Activated T-cell treated with anti-CD3 and anti-CD28 coated beads, Interleukin-2, amount 50 U/mL, for 72 hours (primary cell): ENCODE measurements at places on chromosomes 12 and 14.

DNA sequence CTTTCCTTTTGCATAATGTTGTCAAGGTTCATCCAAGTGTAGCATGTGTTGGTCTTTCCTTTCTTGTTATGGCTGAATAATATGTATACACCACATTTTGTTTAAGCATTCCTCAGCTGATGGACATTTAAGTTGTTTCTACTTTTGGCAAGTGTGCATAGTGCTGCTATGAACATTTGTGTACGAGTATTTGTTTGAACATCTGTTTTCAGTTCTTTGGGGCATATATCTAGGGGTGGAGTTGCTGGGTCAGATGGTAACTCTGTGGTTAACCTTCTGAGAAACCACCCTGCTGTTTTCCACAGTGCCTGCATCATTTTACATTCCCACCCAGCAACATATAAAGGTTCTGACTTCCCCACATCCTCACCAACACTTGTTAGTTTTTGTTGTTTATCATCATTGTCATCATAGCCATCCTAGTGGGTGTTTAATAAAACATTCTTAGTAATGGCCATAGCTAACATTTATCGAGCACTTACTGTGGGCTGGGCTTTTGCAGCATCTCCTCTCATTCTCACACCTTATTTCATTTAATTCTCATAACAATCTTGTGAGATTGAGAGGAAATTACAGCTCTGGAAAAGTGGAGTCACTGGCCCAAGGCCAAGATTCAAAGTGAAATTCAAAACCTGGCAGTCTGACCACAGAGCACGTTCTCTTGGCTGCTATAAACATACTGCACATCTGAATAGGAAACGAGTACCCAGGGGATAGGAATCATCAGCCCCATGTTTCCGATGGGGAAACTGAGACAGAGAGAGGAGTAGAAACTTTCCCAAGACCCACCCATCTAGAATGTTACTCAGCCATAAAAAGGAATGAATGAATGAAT, 193.6 kb downstream of the KSR2 start:
- H3K4me3 ChIP-seq: no peak overlapping the region
- no peak for DNase-seq
- H3K36me3 ChIP-seq: no peaks in the 10 kb centered on the region
- H3K27me3 ChIP-seq: no peaks in the 10 kb centered on the region
- no peaks in the 10 kb centered on the region for H3K4me1 ChIP-seq

GRCh38 chr14:31947076-31947475, 130.0 kb upstream of the ARHGAP5 start:
- H3K27ac ChIP-seq: no peak overlapping the region
- peaks cover 7% of the 10 kb centered on the region for H3K4me1 ChIP-seq

DNA sequence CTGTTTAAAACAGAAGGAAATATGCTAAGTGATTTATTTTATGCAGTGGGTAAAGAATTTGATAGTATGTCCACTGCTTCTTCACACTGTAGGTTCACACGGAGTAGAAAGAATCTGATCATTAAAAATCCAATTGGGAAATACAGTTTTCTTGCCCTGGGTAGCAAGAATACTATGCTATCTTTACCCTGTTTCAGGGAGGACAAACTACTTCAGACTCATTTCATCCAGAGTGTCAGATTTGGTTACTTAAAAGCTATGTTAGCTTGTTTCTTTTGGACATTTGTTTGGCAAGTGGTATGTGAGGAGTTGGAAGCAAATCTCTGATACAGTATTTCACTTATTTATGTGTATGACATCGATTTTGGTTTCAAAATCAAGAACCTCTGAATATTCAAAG, 4.3 kb downstream of the FRS2 start:
- H3K27me3 ChIP-seq: no peaks in the 10 kb centered on the region
- peaks cover 2% of the 10 kb centered on the region for H3K36me3 ChIP-seq
- no peak overlapping the region for H3K27ac ChIP-seq
- peaks cover 47% of the 10 kb centered on the region for H3K4me1 ChIP-seq

DNA sequence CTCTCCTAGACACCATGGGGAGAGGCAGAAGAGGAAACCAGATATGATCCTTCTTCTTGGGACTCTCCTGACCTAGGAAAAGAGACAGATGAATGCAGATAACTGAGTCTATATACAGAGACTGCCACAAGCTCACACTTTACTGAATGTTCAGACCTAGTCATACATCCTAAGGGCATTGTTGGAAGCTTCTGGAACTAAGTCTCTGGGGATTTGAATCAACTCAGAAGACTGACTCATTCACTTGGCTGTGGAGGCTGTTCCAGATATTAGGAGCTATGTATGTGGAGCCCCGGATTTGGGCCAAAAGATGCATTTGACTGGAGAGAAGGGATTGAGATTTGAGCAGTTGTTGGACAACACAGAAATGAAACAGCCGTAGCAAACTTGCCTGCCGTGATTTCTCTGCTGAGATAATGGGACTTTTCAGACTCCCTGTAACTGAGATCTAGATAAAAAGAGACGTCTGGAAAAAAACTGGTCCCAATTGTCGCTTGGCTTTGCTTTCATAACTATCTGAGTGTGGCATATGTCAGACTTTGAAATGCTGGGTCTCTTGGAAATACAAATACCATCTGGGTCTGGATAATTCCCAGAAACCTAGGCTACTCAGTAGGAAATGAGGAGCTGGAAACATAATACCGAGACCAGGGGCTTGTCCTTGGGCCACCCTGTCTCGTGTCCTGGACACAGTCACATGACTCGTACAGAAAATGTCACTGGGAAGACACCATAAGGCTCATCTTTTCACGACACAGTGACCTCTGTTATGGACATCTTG, 396.8 kb downstream of the NUAK1 start:
- no peak overlapping the region for H3K27ac ChIP-seq
- H3K4me1 ChIP-seq: no peaks in the 10 kb centered on the region
- H3K4me3 ChIP-seq: no peak overlapping the region
- H3K27me3 ChIP-seq: no peaks in the 10 kb centered on the region
- DNase-seq: no peak

DNA sequence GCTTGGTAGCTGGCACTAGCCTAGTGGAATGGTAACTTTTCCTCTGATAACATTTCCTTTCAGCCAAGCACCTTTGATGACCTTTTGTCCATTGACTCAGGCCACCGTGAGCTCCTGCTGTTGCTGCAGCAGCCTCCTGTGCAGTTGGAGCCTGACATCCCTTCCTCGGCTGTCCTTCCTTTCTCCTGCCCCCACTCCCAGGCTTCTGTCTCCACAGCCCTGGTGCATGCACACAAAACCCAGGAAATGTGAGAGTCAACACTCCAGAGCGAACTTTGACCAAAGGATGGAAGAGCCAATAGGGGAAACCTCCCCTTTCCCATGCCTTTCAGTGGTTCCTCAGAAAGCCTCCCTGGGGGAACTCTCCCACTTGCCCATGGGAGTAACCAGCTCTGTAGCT, 115.0 kb downstream of the TMEM260 start:
- no peaks in the 10 kb centered on the region for H3K27me3 ChIP-seq
- no peaks in the 10 kb centered on the region for H3K4me1 ChIP-seq
- no peak for DNase-seq
- H3K27ac ChIP-seq: no peak overlapping the region
- H3K36me3 ChIP-seq: no peaks in the 10 kb centered on the region

DNA sequence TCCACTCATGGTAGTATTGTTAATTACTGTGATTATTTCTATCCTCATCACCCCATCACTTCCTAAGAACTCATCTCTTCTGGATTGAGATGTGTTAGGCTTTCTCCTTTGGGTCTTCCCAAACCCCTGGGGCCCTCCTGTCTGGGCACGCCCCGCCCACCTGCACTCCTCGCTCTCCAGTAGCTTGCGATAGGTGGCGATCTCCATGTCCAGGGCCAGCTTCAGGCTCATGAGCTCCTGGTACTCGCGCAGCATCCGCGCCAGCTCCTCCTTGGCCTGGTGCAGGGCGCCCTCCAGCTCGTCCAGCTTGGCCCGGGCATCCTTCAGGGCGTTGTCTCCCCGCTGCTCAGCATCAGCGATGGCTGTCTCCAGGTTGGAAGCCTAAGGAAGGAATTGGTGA, 6.8 kb downstream of the KRT71 start:
- H3K27me3 ChIP-seq: peaks cover 6% of the 10 kb centered on the region
- no peak overlapping the region for H3K4me3 ChIP-seq
- DNase-seq: no peak
- H3K27ac ChIP-seq: no peak overlapping the region
- H3K36me3 ChIP-seq: no peaks in the 10 kb centered on the region
- H3K4me1 ChIP-seq: peaks cover 7% of the 10 kb centered on the region

DNA sequence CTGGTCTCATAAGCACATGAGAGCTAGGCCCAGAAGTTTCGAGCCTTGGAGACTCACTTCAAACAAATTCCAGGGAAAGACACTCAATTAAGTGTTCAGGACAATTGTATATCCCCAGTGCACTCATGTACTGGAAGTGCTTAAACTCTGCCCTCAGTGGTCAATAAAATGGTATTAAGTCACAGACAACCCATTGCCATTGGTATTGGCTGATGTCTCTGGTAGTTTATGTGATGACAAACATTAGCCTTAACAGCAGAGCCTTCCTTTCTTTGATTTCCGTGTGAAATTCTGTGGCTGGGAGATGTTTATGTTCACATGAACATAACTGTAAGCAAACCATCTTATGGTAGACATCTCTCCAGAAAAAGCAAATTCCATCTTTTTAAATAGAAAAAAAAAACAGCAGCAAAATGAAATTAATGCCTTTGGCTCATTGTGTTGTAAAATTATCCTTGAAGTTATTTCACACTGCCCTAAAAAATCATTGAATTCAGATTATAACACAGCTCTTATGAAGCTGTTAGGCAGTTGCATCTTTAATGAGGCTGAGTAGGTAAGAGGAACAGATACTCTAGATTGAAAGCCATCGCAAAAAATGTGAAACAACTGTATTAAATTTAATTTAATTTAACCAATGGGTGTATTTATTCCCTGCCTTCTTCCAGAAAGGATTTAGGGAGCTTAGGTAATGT, 216.2 kb upstream of the PLEKHG7 start:
- no peak overlapping the region for H3K4me3 ChIP-seq
- no peaks in the 10 kb centered on the region for H3K27me3 ChIP-seq
- peaks cover 35% of the 10 kb centered on the region for H3K4me1 ChIP-seq

DNA sequence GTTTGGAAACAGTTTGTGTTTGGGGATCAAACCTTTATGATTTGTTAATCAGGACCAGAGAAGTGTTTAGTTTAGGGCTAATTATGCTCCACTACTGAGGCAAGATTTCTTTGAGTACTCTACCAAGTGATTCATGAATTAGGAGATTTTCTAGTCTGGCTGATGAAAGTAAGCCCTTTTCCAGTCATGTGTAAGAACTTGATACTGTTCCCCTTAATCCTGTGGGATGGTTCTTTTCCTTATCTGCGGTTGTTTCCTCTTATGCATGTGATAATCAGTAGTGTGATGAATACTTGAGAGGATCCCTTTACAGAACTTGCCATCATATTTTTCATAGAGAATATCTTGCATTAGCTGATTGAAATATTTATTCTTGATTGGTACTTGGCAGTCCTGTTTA, 42.1 kb downstream of the DYRK2 start:
- peaks cover 22% of the 10 kb centered on the region for H3K4me1 ChIP-seq
- no peak overlapping the region for H3K27ac ChIP-seq
- no peak for DNase-seq
- no peaks in the 10 kb centered on the region for H3K36me3 ChIP-seq
- H3K4me3 ChIP-seq: no peak overlapping the region
- H3K27me3 ChIP-seq: peaks cover 12% of the 10 kb centered on the region

DNA sequence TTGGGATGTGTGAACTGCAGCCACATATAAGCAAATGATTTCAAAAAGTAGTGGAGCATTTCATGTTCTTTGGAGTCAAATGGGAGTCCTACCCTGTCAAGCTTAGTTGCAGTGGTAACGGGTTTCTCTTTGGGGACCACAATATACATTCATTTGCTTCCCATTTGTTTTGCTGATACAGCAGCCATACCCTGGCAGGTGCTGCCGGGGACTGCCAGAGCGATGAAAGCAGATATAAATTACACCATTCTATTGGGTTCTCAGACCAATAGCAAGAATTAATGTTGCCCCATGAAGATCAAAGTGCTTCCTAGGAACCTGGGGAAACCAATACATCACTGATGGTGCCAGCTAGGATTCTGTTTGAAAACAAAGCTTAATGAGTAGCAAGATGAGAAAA, 1621.5 kb upstream of the FLRT2 start:
- DNase-seq: no peak
- no peak overlapping the region for H3K4me3 ChIP-seq
- no peaks in the 10 kb centered on the region for H3K27me3 ChIP-seq
- no peaks in the 10 kb centered on the region for H3K36me3 ChIP-seq

- DNase-seq: no peak
- peak overlapping the region; percentile 63 for H3K4me3 ChIP-seq
- peaks cover 23% of the 10 kb centered on the region for H3K4me1 ChIP-seq
- peaks cover 70% of the 10 kb centered on the region for H3K27me3 ChIP-seq
These were observed 3.5 kb downstream of the TTC6 start for GRCh38 chr14:37598747-37599506.
